ENCODE measurements at places on chromosomes 13 and 19.
A peak's percentile ranks its signal among the peaks of the same experiment; 100 is the strongest.

GRCh38 chr13:32045537-32045936 lies 14.0 kb downstream of the FRY start:
- DNase-seq = no peak

DNA sequence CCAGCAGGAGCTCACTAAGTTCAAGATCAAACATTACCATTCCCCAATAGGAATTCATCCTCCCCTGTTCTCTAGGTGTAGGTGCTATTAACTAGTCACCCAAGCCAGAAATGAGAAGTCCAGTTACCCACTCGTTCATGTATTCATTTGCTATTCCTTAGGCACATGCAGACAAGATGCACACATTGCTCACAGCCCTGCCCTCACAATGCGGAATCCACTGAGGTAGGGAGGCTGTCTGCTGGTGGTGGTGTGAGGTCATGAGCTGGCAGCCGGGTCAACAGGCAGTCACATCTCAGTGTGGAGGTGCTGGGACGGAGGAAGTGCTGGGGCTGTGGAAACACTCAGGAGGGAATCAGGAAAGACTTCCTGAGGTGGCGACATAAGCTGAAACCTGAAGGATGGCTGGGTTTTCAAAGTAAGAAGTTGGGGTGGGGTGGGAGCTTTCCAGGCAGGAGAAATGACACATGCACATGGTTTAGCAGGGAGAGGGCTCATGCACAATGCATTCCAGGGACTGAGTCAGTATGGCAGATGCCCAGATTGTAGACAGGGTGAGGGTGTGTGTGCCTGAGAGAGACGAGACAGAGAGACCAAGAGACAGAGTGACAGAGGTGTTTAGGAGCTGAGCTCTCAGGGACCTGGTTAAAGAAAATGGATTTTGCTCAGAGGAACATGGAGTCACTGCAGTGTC lies 117.6 kb downstream of the USP12 start:
- DNase-seq = peak; percentile 49

- no peak for DNase-seq
Observed at GRCh38 chr19:28148554-28148953, 1064.4 kb downstream of the UQCRFS1 start.

GRCh38 chr13:110301606-110302553 lies 5.1 kb downstream of the COL4A1 start:
- no peak for DNase-seq

GRCh38 chr13:20326276-20326675 lies 94.2 kb upstream of the GJB6 start:
- DNase-seq = no peak

- DNase-seq = no peak
Observed at GRCh38 chr13:61770681-61771080, 355.0 kb upstream of the PCDH20 start.

DNA sequence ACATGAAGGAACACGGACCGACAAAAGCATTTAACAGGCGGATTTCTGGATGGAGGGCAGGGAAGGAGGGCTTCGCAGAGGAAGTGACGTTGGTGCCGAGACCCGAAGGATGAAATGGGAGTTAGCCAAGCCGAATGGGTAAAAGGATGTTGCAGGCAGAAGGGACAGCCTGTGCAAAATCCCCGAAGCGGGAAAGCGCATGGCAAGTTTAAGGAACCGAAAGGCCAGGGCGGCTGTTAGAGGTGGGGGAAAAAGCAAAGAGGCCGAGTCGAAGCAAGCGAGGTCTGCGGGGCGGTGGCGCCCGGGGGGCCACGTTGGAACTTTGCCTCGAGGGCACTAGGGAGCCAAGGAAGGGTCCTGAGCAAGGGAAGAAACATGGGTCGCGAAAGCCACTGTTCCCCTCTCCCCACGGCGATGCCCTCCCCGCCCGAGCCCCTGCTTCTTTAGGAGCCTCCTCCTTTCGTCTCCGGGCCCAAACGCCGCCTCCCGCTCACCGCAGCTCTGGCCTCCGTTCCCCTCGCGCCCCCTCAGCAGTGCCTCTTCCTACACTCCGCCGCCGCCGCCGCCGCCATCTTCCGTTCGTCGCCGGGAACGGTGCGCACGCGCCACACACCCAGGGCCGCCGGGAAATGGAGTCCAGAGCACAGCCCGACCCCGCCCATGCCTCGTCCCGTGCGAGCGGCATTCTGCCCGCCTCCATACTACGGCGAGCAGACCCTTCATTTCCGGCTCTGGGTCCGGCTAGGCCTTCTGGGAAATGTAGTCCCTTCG lies at the start of gene SYMPK:
SYMPK (minus strand) TSS at position 584 of the 771 bp plus-strand sequence. CDS start 8,652 bp downstream, outside the sequence.
- peak; percentile 93 for DNase-seq

DNA sequence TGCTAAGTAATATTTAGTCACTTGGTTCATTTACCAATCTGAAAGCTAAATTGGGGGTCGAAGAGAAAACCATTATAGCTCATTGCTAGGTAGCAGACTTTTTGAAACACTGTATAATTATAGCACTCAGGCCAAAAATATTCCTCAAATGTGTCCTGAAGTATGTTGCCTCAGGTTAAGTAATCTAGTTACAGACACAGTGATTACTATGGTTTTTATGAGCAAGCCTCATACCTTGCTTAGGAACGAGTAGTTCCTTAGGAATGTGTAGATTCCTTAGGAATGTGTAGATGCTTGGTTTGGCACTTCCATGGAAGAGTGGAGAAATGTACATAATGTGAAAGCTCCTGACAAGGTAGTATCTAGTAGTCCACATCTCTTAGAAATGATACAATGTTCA lies 387.5 kb downstream of the LMO7 start:
- no peak for DNase-seq

DNA sequence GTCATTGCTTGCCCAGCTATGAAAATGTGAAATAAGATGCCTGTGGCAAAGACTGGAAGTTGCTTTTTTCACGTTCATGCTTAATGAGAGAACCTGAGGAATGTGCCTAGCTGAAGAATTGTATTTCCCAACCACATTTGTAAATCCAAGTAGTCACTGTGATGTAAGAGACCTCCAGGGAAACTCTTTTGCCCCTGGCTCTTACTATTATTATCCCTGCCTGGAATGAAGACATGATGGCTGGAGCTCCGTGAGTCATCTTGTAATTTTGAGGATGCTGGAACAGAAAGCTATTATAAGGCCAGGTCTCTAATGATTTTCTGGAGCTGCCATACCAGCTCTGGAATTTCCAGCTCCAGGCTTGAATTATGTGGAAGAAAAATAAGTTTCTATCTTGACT lies 894.3 kb downstream of the DIAPH3 start:
- peak; percentile 16 for DNase-seq

GRCh38 chr19:46423188-46423587 lies 5.5 kb downstream of the PNMA8C start:
- no peak for DNase-seq

DNA sequence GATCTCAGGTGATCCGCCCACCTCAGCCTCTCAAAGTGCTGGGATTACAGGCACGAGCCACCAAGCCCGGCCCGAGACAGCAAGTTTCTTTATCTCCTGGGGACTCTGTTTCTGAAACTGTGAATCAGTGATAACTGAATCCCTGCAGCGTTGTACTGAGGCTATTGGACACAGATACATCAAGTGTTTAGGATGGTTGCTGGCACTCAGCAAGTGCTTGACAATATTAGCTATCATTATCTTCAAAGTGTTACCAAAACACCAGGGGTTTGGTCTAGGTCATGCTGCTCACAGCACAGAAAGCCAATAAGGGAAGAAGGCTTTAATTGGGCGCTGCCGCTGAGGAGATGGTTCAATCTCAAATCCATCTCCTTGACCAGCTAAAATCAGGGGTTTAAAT lies 20.5 kb upstream of the PNMA8C start:
- no peak for DNase-seq

- DNase-seq = no peak
Observed at GRCh38 chr13:40345654-40346372, 320.6 kb downstream of the FOXO1 start.

- DNase-seq = no peak
Observed at GRCh38 chr19:14370169-14370939, 10.9 kb upstream of the ADGRE5 start.

DNA sequence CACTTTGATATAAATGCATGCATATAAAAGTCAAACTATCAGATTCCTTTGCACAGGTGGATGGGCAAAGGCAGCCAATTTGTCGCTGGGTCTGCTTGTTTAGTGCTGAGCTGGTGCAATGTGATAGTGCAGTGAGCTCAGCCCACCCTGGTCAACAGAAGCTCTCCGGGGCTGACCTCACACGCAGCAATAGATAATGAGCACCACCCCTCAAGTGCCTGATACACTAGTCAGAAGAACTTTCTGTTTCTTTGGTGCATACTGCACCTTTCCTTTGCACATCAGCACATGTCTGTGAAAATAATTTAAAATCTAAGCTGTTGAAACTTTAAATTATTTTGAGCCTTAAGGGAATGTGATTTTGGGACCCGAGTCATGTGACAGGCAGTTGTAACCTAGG lies 20.2 kb downstream of the ATP8A2 start:
- no peak for DNase-seq

DNA sequence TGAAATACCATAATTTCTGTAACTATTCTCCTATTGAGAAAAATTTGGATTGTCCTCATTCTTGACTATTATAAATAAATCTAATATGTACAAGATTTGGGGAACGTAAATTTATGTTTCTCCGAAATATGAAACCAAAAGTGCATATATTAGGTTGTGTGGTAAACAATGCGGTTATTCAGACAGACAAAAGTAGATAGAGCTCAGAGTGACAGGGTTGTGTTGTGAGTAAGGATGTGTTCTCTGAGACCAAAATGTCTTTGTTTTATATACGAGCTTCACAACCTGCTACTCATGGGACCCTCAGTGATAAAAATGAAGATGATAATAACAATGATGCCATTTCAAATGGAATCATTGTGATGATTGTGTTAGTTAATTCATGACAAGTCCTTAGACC lies 796.3 kb upstream of the SLC10A2 start:
- no peak for DNase-seq

- DNase-seq = no peak
Observed at GRCh38 chr19:4811328-4812131, 20.0 kb downstream of the TICAM1 start.

DNA sequence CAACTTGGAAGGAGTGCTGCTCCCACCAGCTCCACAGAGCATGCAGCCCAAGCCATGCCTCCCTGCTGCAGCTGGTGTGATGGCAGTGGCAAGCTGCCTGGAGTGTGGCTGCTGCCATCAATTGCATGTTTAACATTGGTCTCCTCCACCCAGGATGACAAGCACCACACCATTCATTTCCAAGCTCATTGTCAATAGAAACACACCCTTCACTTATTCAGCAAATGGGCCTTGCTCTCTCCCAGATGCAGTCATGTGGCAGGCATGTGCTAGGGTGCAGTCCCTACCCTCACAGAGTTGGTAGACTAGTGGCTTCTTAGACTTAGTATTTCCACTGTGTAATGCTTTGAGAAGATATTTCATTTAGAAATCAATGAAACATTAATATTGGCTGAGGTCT lies 70.8 kb upstream of the FGF14 start:
- no peak for DNase-seq

GRCh38 chr13:65710514-65710913 lies 1519.6 kb downstream of the PCDH9 start:
- DNase-seq = no peak

- DNase-seq = no peak
Observed at GRCh38 chr19:7734220-7735203, 2.6 kb upstream of the CLEC4G start.

DNA sequence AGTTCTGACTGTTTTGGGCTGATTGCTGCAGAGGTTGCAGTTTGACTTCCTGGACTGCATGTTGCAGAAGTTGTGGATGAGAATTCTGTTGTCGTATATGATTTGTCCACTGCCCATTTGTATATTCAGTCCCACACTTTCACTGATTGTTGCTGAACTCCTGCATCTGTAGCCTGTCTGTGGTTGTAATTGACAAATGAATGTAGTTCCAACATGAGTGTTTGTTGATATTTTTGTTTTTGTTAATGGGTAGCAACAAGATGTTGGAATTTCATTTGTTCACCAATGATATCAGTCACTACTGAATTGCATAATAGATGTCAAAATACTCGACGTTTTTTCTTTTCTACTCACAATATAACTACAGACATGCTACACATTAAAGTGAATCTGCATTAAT lies 533.9 kb downstream of the DCT start:
- DNase-seq = no peak

DNA sequence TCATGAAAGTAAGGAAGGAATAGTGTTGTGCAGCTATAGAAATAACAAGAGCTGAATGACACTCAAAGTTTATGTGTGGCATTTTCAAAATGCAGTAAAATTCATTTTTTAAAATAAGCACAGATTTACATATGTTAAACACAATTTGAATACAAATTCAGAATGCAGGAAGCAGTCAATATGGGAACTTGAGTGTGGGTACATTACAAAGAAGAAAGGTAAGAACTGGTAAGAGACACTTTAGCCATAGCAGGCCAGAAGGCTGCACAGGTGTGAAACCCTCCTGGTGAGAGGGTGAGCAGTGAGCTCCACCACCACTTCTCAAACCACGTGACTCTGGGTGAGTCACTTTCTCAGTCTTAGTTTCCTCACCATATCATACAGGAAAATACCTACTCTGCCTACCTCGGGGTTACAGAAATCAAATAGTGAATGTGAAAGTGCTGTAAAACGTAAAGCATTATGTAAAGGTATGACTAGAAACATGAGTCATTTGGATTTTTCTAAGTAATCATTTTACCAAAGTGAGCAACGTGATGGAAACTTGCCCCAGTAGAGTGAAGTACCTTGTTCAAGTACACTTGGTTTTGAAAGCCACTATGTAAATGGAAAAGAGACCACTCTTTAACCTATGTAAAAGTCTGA lies 40.5 kb downstream of the USP12 start:
- no peak for DNase-seq

- DNase-seq = no peak
Observed at GRCh38 chr19:34838248-34838647, 65.2 kb upstream of the ZNF599 start.

DNA sequence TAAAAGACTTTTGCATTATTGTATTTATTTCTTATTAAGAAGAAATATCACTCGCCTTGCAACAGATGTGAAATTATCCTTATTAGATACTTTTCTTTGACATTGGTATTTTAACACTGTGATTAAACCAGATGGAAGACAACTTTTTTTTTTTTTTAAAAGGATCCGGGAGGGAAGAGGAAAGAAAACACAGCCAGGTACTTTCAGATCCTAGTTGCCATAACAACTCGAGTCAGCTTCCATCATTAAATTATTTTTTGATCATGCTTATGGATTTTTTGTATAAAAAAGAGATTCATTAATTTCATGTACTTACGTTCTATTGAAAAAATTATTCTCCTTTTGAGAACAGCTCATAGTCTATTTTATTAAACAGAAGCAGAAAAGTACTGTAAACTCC lies 515.7 kb downstream of the TBC1D4 start:
- no peak for DNase-seq

DNA sequence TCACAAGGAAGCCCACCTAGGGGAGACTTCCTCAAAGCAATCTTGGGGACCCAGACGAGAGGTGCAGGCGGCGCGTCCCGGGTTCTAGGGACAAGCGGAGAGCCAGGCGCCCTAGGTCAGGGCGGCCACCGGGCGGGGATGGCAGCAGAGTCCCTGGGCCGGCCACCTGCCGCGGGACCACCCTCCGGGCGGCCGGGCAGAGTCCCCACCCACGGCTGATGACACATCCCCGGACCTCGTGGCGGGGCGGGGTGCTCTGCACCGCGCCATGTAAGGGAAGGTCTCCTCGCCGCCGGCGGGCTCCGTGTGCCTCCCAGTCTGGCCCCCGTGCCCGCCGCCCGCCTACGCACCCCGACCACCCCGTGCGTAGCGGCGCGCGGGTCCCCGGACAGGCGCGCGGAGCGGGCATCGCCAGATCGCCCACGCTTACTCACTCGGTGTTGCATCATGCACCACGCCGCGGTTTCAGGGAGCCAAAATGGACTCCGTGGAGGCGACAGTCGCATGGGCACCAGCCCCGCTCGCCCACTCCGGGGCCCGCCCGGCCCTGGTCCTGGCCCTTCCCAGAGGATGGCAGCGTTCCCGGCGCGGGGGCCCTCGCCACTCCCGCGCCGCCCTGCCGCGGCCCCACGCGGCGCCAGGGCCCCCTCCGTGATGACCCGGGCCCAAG lies 643 bp downstream of the SLC7A1 start:
- DNase-seq = no peak

Measured in AG09319 (cell line).